ENCODE measurements at places on chromosomes 1 and 21.

DNA sequence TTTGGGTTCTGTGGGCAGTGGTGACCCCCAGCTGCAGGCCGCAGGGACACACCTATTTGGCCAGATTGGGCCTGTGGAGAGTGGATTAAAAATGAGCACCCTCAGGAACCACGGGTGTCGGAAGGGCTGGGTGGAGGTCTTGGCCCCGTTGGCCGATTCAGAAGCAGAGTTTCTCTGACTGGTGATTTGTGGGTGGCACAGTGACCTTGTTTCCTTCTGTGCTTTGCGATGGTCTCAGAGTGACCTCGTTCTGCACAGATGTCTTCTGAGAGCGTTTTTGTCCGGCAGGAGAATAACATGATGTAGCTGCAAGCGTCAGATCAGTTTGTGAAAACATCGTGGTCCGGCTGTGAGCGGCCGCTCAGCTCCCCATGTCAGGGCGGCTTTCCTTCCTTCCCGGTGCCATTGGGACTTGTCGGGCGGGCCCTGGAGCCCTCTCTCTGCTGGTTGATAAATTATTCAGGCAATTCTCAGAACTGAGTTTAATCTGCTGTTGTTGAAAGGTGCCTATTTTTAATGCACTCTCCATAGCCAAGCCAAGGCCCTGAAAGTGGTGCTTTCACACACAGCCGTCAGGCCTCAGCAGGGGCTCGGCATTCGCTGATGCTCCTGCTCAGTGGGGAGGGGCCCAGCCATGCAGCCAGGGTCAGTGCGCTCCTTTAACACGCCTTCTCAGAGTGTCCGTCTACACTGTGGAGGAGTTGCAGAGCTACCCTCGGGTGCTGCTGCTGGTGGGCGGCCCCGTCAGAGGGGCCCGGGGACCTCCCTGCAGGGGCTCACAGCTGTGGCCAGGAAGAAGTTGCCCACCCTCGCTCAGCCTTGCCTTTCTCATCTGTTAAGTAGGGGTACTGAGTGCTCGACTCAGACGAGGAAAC lies 26.8 kb downstream of the TRPM2 start:
- DNase-seq, result no peak

GRCh38 chr1:91872559-91873081 lies 13.3 kb downstream of the TGFBR3 start:
- peak; percentile 6 for DNase-seq

DNA sequence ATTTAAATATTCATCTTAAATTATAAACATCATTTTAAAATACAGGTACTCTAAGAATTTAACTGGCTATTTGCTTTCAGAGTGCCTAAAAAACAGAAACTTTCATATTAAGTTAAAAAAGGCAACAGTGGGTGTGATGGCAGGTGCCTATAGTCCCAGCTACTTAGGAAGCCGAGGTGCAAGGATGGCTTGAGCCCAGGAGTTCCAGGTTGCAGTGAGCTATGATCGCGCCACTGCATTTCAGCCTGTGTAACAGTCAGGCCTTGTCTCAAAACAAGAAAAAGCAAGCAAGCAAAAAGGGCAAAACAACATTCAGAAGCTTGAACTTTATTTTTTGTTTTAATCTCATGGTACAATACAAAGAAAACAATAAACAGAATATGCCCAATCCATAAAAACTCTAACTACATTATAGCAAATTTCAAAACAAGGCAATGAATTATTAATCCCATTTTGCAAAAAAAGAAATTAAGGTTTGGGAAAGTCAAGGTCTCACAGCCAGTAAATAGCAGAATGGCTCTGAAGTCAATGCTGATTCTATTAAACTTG lies 15.2 kb downstream of the ENAH start:
- DNase-seq, result no peak

DNA sequence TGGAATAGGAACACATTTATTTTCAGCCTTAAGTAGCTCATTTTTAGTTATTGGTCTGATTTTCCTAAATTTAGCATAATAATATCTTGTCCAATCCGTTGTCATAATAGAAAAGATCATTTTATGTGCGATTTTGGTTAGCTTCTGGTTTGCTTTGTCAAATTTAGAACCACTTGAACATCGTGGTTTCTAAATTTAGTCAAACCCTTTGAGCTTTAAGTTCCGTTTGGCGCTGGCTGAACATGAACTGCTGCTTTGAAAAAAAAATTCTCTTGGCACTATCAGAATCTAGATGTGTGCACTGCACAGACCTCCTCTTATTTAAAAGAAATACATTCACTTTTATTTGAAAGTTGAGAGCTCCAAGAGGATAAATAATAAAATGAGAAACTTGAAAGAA lies 370.6 kb downstream of the PTPRC start:
- no peak for DNase-seq

DNA sequence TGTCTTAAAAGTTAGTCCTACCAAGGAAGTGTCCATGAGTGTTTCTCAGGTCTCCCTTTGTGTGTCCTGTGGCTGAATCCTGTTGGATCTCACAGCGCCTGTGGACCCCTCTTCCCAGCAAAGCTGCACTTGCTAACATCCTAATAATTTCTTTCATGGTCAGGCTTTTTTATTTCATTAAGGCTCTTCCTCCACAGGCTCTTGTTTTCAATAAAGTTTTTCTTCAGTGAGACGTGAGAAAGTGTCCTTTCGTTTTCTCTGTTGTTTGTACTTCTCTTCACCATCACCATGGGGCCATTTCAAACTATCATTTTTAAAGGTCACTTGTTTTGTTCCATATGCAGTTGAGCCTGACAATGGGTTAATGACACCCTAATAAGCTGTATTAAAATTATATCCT lies 231.5 kb downstream of the LMO4 start:
- DNase-seq, result peak; percentile 53

DNA sequence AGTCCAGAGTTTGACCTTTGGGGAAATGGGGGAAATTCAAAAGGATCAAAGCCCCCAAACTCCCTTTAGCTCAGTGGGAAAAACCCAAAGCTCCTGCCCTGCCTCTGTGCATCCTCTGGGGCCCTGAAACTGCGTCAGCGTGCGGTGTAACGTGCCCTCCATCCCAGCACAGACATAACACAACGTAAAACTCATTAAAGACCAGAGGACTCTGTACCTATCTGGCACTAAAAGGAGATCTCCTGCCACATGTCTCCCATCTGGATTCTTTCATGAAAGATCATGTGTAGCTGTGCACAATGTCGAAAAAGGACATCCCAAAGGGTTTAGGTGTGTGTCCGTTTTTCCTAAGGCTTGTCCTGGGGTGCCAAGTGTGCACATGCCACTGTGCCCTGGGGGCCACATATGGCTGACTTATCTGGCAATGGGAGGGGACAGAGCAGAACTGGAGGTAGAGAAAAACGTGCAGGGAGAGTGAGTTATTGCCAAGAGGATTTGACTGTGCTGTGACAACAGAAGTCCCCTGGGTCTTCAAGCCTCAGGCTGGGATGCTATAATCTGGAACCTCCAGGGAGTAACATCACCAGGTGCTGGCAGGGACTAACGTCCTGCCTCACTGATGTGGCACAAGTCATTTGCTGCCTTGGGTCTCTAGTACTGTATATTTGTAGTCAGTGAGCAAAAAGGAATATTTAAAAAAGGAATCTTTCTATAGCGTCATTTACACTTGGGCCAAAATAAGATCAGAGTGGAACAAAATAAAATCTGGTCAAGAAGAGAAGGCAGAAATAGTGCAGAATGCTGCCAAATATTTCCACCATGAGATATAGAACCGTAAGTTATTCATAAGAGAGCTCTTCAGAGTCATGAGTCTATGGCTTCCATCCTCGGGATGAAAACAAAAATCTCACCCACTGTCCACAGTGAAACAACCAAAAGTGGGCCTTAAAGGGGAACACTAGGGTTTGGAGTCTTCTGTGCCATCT lies 52.3 kb downstream of the ITPKB start:
- peak; percentile 78 for DNase-seq

- peak; percentile 70 for DNase-seq
Observed at GRCh38 chr1:179002552-179003345, 22.9 kb upstream of the FAM20B start.

GRCh38 chr1:177872308-177872900 lies 97.5 kb downstream of the SEC16B start:
- peak; percentile 87 for DNase-seq

DNA sequence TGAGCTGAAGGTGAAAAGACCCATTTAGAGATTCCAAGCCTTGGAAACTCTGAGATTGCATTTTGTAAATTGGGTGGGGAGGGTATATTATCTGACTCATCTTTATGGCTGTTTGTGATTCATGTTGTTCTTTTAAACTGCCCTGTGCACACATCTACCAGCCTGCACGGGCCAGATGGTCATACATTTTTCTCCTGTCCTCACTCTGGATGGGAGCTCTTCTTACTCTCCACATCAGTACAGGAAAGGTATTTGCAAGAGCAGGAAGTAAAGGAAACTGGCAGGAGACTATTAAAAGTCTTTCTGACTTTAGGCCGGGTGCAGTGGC lies 14.3 kb upstream of the NMNAT2 start:
- DNase-seq, result no peak

- no peak for DNase-seq
Observed at GRCh38 chr1:224090116-224090515, 23.8 kb upstream of the FBXO28 start.

DNA sequence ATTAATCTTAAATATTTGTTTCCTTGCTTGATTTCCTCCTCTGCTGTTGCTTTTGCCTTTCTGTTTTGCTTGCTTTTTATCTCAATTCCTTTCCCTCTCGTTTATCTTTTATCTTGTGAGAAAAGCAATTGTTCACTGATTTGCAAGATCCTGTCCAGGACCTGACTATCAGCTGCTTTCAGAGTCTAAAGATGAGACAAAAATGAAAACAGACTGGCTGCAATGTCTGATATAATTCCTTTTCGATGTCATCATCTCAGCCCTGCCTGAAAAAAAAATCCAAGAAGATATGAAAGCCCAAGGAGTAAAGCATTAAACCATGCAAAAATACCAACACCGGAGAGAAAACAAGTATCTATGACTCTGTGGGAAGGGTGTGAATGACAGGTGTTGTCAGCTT lies 225.5 kb downstream of the PATJ start:
- no peak for DNase-seq

- no peak for DNase-seq
Observed at GRCh38 chr1:109986054-109986444, 1.5 kb downstream of the AHCYL1 start.

DNA sequence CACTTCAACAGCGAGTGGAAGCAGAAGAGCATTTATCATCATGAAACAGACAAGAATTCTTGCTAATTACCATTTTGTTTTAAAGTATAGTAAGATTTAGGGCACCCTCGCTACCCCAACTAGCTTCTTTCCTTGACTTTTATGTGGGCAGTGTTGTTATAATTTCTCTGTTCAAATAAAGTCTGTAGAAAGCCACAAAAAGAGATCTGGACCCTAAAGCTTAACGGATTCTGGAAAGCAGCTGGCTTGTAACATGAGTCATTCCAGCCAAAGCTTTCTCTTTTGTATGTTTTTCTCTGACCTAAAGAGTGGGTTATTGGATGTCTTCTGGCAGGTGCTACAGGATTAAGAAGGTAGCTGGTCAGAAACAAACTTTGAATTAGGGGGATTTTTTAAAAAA lies 37.4 kb downstream of the RUNX1 start:
- DNase-seq, result no peak

DNA sequence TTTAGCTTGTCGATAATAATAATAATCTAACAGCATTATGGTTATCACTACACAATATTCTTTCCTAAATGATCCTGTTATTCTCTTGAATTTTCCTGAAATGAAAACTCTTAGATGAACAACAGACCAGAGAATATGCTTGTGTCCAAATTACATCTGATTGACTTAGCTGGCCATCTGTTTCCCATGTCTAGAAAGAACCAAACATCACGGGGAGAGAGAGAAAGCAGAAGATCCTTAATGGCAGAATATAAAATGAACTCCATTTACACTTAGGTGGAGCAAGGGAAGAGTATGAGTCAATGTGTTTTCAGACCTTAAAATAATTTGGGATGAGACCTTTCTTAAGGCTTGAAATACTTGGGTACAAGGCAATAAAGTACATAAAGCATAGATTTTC lies 162.2 kb downstream of the DSCAM start:
- peak; percentile 38 for DNase-seq

GRCh38 chr1:30750731-30751291 lies 6.8 kb downstream of the LAPTM5 start:
- peak; percentile 21 for DNase-seq

GRCh38 chr1:76269155-76269554 lies 194.6 kb downstream of the ST6GALNAC3 start:
- DNase-seq, result peak; percentile 41

- DNase-seq, result no peak
Observed at GRCh38 chr1:22575532-22576149, 12.4 kb downstream of the EPHA8 start.

DNA sequence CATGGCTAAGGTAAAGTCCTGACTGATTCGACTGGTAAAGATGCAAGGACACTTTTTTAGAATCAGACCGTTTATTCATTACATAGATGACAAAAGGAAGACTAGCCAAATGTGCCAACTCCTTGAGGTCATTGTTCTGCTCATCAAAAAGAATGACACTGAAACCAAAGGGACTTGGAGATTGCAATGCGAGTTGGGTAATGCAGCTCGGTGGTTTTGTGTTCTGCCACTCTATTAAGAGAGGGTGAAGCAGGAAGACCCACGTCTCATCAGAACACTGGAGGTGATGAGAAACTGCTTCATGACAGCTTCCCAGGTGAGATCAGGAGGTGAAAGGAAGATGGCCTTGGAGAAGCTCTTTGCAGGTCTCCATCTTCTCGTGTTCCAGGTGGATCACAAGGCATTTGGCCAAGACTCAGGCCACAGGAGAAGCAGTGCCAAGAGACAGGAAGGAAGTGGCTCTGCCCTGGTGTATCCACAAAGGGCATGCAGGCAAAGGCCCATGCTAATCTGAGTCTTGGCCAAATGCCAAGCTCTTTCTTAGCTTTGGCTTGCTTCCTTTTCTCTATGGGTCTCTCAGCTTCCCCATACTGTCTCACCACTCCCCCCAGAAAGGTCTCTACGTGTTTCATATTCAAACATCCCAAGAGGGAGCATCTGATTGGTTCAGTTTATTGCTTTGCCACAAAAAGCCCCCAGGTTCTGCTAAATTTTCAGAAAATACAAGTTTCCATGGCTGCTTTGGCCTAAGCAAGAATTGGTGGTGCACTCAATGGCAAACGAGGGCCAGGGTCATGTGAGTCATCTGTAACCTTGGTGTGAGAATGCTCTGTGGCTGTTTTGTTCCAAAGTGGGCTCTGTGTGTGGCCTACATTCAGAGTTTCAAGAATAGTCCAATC lies 5.7 kb upstream of the CCT8 start:
- peak; percentile 56 for DNase-seq

GRCh38 chr1:221239792-221240191 lies 360.5 kb downstream of the HLX start:
- peak; percentile 35 for DNase-seq

DNA sequence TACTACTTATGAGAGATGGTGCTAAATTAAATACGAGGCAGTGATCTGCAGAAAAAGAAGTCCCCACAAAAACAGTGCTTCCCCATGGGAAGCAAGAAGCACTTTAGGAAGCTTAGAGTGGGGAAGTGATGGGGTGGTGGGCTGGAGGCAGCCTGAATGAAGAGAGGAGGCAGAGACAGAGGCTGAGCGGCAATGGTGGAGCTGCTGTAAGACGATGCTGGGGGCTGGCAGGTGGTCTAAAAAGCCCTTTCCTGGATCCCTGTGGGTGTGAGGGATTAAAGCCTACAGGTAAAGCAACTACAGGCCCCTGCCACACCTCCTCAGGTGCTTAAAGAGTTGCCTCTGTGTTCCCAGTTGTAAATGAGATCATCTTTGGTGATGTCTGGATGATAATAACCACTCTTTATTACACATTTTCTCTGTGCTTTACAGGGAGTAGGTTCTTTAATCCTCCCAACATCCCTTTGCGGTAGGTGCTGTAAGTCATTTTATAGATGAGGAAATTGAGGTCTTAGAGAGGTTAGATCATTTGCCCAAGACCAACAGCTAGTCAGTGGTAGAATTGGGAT lies 39.2 kb downstream of the CNN3 start:
- no peak for DNase-seq

Data from NCI-H69 (cell line).